Neural progenitor cell (in vitro differentiated cells): ENCODE measurements at places on chromosomes 4 and X. TPM values are rescaled to one million over a fixed set of nuclear protein-coding genes. Genes with fewer than 3 reads are reported as not detected.
A peak's percentile ranks its signal among the peaks of the same experiment; 100 is the strongest.

DNA sequence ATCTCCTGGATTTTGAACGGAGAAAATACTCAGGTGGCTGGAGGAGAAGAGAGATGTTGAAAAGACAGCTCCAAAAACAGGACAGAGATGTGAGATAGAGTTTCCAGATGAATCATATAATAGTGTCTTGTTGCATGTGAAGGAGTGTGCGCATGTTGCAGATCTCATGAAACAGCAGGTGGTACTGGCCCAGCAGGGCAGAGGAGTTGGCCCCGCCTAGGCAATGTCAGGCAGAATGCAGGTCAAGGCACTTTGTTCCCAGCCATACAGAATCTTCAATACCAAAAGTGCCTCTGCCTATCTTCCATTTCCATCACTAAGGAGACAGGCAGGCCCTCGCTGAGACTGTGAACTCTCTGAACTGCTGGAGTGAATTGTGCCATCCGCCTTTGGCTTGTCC is 63.9 kb upstream of the FAT1 start:
- no peak for DNase-seq

- no peak for DNase-seq
Measured at GRCh38 chrX:45428831-45429230, 228.2 kb upstream of the DIPK2B start.

DNA sequence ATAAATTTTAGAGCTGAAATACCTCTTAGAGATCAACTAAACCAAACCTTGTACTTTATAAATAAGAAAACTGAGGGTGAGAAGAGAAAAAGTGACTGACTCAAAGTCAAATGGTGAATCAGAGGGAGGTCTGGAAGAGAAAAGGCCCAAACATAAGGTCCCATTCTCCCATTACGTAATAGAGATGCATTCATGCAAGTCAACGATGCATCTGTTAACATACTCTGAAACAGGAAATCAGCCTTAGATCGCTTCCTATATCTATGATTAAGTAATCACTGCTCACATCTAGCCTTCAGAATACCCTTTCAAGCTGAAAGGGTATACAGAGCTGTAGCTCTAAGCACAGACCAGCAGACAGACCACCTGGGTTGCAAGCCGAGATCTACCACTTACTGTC is 6.5 kb downstream of the RNF150 start:
- DNase-seq = no peak

DNA sequence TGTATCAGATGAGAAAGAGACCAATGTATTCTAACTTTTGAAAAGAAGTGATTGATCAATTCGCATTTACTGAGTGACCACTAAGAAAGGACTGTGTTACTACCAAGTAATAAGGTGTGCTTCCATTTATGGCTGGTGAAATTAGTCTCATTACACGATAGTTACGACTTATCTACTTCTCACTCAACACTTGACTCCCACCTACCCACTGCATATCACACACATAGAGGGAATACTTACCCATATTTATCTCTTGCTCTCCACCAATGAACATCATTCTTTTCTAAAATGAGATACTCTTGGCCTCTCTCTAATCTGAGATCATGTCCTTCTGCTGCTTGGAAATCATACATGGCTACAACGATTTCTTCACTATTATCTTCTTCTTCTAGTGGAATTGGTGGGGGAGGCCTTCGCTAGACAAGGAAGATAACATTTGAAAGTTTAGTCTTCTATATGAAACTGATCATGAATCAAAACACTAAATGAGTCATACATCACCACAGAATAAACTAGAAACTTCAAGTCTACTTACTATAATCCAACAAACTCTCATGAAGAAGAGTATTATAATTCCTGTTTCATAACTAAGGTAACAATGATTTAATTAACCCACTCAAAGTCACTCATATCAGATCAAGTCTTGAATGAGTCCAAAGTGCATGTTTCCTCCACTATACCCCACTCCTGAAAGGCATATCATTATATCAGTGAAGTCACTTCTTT is 33.7 kb upstream of the TXK start:
- DNase-seq = no peak

GRCh38 chr4:151484396-151485102 is 75.6 kb downstream of the FHIP1A start:
- peak; percentile 26 for DNase-seq

The MAGEA2B gene
- not detected in 2 replicates for total RNA-seq

The PDZD4 gene
- total RNA-seq = 1.9 and 5.2 TPM in 2 replicates

The ATP2B3 gene
- 0.59 TPM in 1 of 2 replicates, not detected in the other for total RNA-seq
